ENCODE measurements at places on chromosomes 11 and 22. TPM values are rescaled to one million over a fixed set of nuclear protein-coding genes. Genes with fewer than 3 reads are reported as not detected.

GRCh38 chr11:74022546-74022945, 13.7 kb upstream of the UCP3 start:
- peaks cover 2% of the 10 kb centered on the region for H3K36me3 ChIP-seq
- H3K4me1 ChIP-seq, result peaks cover 39% of the 10 kb centered on the region
- H3K4me3 ChIP-seq, result no peak overlapping the region
- H3K27ac ChIP-seq, result no peak overlapping the region
- H3K27me3 ChIP-seq, result no peaks in the 10 kb centered on the region
- DNase-seq, result no peak

GRCh38 chr11:73343076-73343873, 32.9 kb upstream of the RELT start:
- no peak for DNase-seq
- peak overlapping the region; percentile 51 for H3K27ac ChIP-seq
- no peak overlapping the region for H3K4me3 ChIP-seq
- peaks cover 10% of the 10 kb centered on the region for H3K36me3 ChIP-seq
- peaks cover 29% of the 10 kb centered on the region for H3K4me1 ChIP-seq

GRCh38 chr22:46081036-46081830, 69.1 kb upstream of the PPARA start:
- peaks cover 2% of the 10 kb centered on the region for H3K36me3 ChIP-seq
- peak; percentile 79 for DNase-seq
- H3K27me3 ChIP-seq, result no peaks in the 10 kb centered on the region
- peaks cover 63% of the 10 kb centered on the region for H3K4me1 ChIP-seq
- H3K27ac ChIP-seq, result no peak overlapping the region

GRCh38 chr11:113331441-113331840, 17.1 kb downstream of the TTC12 start:
- H3K4me3 ChIP-seq, result no peak overlapping the region
- no peak for DNase-seq
- no peaks in the 10 kb centered on the region for H3K4me1 ChIP-seq
- H3K27ac ChIP-seq, result no peak overlapping the region

- no peak overlapping the region for H3K4me3 ChIP-seq
- peaks cover 26% of the 10 kb centered on the region for H3K36me3 ChIP-seq
- H3K4me1 ChIP-seq, result no peaks in the 10 kb centered on the region
- H3K27me3 ChIP-seq, result no peaks in the 10 kb centered on the region
- no peak overlapping the region for H3K27ac ChIP-seq
Observed at GRCh38 chr11:117410861-117411710, 83.4 kb downstream of the CEP164 start.

- peaks cover 30% of the 10 kb centered on the region for H3K27me3 ChIP-seq
- no peaks in the 10 kb centered on the region for H3K36me3 ChIP-seq
- no peak for DNase-seq
- no peak overlapping the region for H3K27ac ChIP-seq
Observed at GRCh38 chr11:88555018-88555828, 217.7 kb upstream of the CTSC start.

Gene CDC42EP1
- 155 TPM for total RNA-seq

Gene SCGB1A1
- total RNA-seq, result not detected

Measured in chondrocyte (in vitro differentiated cells).